ENCODE measurements at places on chromosomes 6 and 20.
A peak's percentile ranks its signal among the peaks of the same experiment; 100 is the strongest.

DNA sequence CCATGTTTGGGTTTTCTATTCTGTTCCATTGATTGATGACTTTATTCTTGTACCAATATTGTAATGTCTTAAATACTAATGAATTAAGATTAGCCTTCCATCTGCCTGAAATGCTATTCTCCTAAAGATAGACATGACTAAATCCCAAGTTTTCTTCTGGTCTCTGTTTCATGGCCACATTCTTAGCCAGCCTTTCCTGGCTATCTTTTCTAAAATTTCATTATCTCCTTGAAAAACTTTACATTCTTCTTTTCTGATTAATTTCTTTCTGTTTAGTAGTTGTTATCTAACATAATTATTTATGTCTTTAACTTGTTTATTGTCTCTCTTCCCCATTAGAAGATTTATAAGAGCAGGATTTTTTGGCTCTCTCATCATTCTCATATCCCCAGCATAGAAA, 4.4 kb upstream of the PRIM2 start:
- no peak for DNase-seq

- DNase-seq, result no peak
These were observed 670.3 kb downstream of the UTRN start for GRCh38 chr6:144955392-144955791.

- peak; percentile 39 for DNase-seq
These were observed 143.1 kb downstream of the CEP57L1 start for GRCh38 chr6:109238396-109238795.

DNA sequence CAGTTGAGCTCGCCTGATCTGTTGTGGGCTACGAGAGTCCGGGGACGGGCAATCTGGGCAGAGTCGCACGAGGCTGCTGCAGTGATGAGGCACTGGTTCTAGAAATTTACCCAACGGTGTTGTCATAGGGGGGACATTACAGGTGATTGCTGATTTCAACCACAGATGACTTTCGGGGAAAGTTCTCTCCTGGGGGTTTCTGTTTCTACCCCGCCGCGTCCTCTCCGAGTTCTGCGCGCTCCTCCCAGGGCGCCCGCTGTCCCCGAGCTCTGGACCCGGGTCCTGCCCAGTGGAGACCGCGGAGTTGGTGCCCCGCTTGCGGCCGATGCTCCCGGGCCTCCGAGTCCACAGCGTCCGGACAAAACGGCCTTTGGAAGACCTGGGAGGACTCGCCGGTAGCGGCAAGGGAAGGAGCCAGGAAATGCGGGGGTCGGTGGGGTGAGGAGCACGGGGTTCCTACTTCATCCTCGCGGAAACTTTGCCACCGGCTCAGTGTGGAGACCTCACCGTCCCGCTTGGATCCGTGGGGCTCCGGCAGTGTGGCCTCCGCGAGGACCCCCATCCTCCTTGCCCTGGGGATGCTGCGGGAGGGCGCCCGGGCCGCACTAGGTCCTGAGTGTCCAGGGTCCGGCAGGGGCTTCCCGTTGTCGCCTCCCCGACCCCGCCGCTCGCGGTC, 12.3 kb upstream of the RAET1L start:
- DNase-seq, result peak; percentile 16

GRCh38 chr20:36315545-36316351, 9.6 kb downstream of the DLGAP4 start:
- no peak for DNase-seq

DNA sequence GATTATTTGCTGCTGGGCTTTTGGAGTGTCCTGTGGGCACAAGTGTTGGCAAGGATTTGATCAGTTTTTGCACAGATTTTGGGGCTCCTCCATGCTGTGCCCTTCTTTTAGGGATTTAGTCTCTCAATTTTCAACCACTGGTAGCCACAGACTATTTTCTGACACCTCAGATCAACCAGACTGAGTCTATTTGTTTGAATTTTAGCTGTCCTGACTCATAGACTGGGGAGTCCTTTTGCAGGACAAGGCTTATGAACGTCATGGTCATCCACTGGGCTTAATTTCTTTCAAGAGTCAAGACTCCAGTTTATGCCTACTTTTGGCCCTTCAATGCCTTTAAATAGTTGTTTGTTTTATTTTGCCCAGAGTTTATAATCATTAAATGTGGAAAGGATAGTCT, 59.3 kb downstream of the BCKDHB start:
- DNase-seq, result no peak

DNA sequence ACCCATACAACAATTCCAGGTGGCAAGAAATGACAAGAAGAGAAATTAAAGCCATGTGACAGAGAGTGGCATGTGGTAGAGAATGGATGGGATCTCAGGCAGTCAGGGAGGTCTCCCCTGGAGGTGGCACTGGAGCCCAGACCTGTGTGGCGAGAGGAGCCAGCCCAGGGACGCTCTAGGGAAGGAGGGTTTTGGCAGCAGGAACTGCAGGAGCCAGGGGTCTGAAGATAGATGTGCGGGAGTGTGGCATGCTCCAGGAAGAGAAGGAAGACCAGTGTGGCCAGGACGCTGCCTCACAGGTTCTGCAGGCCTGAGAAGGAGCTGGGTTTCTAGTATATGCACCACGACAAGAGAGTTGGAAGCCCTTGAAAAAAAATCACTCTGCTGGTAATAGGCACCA, 45.1 kb downstream of the SPATA2 start:
- no peak for DNase-seq

DNA sequence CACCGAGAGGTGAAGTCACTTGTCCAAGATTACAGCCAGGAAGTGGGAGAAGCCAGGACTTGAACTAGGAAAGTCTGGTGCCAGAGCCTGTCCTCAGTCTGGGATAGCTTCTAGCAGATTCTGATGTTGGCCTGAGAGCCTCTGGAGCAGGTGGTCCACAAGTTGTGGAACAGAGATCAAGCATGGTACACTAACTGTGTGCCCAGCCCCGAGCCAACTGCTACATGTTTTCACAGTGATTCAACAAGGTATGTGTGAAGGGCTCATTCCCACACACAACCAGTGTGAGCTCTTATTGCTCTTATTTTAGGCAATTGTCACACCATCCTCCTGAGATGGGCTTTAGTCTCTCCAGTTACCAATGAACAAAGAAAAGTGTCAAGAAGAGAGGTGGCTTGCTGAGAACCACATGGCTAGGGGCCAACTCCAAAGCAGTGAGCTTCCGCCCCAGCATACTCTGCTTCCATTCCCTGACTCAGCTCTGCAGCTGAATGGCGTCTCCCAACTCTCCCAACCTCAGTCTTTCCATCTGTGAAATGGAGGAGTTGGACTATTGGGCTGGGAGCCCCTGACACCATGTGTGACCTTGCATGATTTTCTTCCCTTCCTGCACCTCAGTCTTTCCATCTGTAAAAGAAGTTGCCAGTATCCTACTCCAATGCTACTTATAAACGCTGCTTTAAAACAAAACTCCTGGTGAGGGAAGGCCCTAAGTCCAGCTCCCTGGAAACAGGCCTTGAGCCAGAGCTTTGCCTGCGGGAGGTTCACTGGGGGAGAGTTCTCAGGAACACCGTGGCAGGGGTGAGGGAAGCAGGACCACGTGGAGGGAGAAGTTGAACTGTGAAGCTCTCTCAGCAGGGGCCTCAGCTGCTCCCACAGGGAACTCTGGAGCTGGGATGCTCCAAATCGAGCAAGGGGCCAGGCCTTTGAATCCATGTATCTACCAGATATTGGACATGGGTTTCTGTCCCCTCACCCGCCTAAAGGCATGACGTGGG, 40.9 kb downstream of the CDH22 start:
- DNase-seq, result no peak

DNA sequence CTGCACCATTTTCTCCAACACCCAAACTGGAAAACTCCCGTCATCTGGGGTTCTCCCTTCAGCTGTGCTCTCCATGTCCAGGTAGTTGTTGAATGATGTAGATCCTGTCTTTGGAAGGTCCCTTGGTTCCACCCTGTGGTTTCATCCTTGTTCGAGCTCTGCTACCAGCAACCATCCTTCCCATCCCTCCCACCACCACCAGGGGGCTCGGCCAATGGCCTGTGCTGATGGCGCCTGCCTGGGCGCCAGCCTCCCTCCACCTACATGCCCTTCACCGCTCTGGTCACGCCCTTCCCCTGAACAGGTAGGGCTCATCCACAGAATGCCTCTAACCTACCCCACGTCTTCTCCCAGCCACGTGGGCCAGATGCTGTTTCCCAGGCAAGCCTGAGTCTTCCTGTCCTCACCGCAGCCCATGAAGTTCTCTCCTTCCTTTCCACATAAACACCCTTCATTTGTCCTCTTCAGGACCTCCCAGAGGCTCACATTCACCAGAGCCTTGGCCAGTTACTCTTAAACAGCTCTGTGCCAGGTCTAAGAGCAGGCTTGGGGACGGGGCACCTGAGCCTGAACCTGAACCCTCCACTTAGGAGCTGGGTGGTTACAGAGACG, 75.1 kb upstream of the DUSP22 start:
- no peak for DNase-seq

DNA sequence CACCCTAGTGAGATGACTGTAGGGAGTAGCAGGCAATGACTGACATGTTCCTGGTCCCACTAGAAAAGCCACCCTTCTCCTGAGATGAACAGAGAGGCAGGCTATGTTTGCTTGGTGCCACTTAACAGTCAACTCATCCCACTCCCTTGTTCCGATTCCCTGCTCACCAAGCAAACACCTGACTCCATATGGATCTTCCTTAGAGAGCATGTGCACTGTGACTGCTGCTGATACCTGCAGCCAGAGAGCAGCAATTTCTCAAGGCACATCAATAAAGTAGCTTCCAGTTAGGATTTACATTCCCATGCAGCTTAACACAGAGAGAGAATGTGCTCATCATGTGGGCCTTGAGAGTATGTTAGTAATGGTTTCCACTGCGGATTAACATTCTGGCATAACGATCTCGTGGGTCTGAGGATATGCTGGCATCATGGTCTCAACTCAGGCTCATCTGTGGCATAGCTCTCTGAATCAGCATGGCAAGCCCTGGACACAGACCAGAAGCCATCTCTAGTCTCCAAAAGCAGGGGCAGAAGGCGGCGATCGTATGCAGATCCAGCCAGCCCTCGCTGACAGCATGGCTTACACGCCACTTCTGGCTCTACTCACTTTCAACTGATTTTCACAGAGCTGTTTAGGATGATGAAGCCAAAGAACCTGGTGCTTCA, 43.9 kb downstream of the ATXN1 start:
- no peak for DNase-seq

- DNase-seq, result no peak
These were observed 306.6 kb downstream of the EPM2A start for GRCh38 chr6:145428706-145429105.

GRCh38 chr6:137830511-137830911, 36.5 kb upstream of the TNFAIP3 start:
- DNase-seq, result no peak

DNA sequence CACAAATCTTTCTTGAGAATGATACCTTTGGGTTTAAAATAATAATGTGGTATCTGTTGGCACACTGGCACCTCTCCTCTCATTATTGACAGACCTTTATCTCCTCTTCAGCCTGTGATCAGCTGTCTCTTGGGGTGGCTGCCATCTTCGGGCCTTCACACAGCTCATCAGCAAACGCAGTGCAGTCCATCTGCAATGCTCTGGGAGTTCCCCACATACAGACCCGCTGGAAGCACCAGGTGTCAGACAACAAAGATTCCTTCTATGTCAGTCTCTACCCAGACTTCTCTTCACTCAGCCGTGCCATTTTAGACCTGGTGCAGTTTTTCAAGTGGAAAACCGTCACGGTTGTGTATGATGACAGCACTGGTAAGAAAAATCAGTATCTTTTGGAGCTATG, 232.8 kb downstream of the GRIK2 start:
- DNase-seq, result no peak

- no peak for DNase-seq
These were observed 713.9 kb upstream of the MARCKS start for GRCh38 chr6:113143206-113143605.

DNA sequence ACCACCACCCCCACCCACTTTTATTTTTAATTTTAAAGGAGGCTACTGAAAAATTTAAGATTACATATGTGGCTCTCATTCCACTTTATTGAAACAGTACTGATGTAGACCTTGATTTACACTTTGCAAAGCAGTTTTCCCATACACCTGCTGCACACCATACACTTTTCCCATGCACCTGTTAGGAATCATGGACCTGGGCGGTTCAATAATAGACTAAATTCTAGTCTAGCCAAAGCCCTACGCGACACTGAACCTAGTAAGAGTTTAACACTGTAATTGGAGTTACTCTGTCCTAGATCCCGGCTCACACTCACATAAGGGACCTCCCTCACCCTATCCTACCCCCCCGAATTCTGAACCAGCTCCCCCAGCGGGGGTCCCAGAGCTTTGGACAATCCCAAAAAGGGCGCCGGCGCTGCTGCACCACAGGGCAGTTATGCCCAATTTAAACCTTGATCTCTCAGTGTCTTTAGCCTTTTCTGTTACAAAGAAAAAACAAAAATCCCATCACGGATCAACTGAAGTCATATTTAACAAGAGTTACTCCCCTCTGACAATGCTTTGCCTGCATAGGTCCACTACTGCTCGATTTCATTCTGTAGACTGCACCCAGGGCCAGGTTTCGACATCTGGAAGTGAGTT, 2.4 kb upstream of the GCLC start:
- no peak for DNase-seq

DNA sequence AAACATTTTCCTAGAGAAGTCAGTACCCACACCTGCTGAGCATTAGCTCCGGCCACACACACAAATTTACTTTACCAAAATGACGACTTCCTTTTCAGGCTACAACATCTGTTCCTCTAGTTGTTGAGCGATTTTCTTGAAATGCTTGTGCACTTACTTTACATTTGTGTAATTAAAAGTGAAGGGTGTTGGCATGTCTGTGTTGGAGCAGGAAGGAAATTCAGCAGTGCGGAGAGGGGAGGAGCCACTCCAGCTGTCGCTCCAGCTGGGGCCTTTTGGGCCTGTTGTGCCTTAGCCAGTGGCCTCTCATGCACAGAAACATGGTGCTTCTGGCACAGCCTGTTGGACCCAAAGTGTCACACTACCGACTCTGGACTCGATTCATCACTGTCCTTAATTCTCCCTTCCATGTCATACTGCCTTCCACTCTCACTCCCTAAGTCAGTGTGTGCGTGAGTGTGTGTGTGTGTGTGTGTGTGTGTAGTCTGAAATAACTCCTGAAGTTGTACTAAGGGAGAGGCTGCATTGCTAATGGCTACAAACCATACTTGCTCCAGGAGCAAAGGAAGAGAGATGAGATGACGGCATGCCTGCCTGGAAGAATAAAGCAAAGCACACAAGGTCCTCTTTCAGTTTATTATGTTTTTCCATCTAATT, 191.8 kb upstream of the ARG1 start:
- DNase-seq, result no peak

Measured in foreskin fibroblast (primary cell).